ENCODE measurements at places on chromosomes 5 and 9.
A peak's percentile ranks its signal among the peaks of the same experiment; 100 is the strongest.

DNA sequence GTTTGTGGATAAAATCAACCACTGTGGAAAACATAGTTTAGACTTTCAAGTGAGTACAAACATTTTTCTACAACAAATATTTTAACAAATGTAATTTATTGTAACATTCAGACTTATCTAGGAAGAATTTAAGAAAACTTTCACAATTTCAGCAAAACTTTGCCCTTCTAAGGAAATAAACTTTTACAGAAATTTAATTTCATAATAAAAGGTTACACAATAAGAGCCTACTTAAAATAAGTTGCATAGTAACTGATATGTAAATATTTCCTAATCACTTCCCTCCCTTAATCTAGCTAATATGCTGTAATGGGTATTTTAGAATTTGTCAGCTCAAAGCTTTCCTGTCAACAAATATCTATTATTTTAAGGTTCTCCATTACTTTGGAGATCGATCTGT lies 1899.9 kb downstream of the MAT2B start:
- DNase-seq = no peak

GRCh38 chr5:171426266-171426665 lies 6.8 kb downstream of the FGF18 start:
- DNase-seq = no peak

DNA sequence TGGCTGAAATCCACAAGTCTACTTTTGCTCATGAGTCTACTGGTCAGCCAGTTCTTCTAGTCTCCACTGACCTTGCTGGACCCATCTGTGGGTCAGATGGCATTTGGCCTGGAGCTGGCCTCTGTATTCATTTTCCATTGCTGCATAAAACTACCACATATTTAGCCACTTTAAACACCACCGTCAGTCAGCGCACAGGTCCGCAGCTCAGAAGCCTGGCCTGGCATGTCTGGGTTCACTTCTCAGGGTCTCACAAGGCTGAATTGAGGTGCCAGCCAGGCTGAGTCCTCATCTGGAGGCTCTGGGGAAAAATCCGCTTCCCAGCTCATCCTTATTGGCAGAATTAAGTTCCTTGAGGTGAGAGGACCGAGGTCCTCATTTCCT lies 54.7 kb downstream of the BARX1 start:
- DNase-seq = no peak

- DNase-seq = peak; percentile 1
Measured at GRCh38 chr9:118522093-118523028, 818.2 kb downstream of the TLR4 start.

GRCh38 chr5:36786448-36787012 lies 90.0 kb upstream of the NIPBL start:
- DNase-seq = no peak

- no peak for DNase-seq
Measured at GRCh38 chr9:126700296-126700695, 86.6 kb downstream of the LMX1B start.

DNA sequence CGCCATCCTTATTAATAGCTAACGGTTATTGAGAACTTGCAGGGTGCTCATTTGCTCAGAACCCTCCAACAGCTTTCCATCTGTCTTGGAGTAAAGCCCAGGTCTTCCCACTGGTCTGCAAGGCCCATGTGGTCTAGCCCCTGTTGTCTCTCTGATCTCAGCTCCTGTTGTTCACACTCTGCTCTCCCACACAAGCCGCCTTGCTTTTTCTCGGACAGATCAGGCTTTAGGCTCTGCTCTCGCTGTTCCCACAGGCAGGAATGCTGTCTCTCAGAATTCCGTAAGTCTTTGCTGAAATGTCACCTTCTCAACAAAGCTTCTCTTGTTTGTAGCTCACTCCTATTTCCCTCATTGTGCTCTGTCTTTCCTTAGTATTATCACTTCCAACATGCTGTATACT lies 34.3 kb downstream of the GPR107 start:
- no peak for DNase-seq

Data from right kidney (tissue), 9 donors.